ENCODE measurements at places on chromosomes 6 and 20. TPM values are rescaled to one million over a fixed set of nuclear protein-coding genes. Genes with fewer than 3 reads are reported as not detected.
A peak's percentile ranks its signal among the peaks of the same experiment; 100 is the strongest.

DNA sequence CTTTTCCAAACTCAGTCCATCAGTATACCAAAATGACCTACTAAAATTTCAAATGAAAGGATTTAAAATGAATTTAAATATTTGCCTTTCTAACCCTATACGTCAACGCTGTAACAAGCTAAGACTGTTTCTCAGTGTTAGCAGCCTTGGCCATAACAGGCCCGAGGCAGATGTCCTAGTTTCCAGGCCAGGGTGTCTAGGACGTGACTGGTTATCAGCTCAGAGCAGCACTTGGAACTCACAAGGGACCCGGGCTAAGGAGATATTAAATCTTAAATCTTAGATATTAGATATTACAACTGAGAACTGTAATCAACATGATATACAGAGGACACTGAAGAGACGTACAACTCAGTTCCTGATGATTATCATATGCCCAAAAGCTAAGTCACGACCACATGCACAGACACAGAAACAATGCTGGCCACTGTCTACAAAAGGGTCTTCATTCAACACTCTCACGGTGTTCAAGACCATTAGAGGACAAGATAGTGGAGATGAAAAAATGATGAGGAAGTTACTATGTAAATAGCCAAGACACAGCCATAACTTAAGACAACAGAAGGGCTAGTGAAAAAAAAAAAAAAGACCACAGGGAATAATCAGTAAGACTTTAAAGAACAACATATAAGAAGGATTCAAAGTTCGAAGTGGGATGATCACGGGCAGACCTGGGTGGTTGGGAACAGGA lies at the start of gene CLDN20:
CLDN20 (plus strand) TSS at position 641 of the 691 bp plus-strand sequence. CDS start 11,707 bp downstream, outside the sequence.
- no peak for DNase-seq

GRCh38 chr20:8951164-8951563 lies 117.7 kb upstream of the PLCB4 start:
- no peak for DNase-seq

GRCh38 chr6:31400467-31401289 lies 2.7 kb upstream of the MICA start:
- DNase-seq, result peak; percentile 74

- no peak for DNase-seq
Measured at GRCh38 chr6:11384531-11385309, 152.3 kb upstream of the NEDD9 start.

The BMP7 gene
- not detected for polyA plus RNA-seq

The ADGRF1 gene
- 51.5 TPM for polyA plus RNA-seq

GRCh38 chr20:38405132-38405531 lies 30.0 kb downstream of the SNHG17 start:
- no peak for DNase-seq

The EYA4 gene
- not detected for polyA plus RNA-seq

GRCh38 chr6:163439997-163440396 lies 25.5 kb downstream of the QKI start:
- no peak for DNase-seq

DNA sequence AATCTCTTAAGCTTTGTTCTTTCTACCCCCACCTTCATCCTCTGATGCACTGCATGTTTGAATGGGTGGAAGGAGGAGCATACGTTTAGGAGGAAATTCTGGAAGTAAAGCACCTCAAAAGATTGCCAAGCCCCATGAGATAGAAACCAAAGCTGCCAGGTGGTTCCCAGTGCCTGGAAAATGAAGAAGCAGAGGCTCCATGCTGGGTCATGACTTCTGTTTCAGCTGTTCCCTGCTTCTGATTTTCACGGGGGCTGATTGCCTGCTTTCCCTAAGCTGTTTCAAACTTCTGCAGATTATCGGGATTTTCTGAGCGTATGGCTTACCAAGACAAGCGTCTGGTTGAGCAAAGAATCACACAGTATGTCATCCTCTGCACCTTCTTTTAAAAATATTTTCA lies 87.5 kb upstream of the SYNDIG1 start:
- DNase-seq, result no peak

- DNase-seq, result no peak
Measured at GRCh38 chr6:90093558-90094073, 199.3 kb downstream of the GJA10 start.

GRCh38 chr6:43428112-43428570 lies 800 bp downstream of the ABCC10 start:
- no peak for DNase-seq

- peak; percentile 85 for DNase-seq
Measured at GRCh38 chr6:71466362-71466761, 177.8 kb downstream of the OGFRL1 start.

The ATP9A gene
- polyA plus RNA-seq, result 2.2 TPM

The MOG gene
- not detected for polyA plus RNA-seq

DNA sequence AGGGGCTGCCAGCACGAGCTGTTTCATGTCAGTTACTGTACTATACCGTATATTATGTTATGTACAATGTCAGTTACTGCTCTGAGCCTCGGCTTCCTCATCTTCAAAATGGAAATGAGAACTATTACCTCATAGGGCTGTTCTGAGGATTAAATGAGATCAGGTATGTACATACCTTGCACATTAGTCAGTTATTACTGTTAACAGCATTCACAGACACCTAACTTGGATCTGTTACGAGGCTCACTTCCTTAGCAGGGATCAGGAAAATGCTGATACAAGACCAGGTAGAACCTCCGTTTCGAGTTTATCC lies 69.7 kb upstream of the TBC1D7 start:
- peak; percentile 57 for DNase-seq

The SGK2 gene
- not detected for polyA plus RNA-seq

GRCh38 chr6:134774201-134774638 lies 175.7 kb downstream of the ALDH8A1 start:
- peak; percentile 81 for DNase-seq

- no peak for DNase-seq
Measured at GRCh38 chr6:13413900-13414555, 73.4 kb downstream of the GFOD1 start.

DNA sequence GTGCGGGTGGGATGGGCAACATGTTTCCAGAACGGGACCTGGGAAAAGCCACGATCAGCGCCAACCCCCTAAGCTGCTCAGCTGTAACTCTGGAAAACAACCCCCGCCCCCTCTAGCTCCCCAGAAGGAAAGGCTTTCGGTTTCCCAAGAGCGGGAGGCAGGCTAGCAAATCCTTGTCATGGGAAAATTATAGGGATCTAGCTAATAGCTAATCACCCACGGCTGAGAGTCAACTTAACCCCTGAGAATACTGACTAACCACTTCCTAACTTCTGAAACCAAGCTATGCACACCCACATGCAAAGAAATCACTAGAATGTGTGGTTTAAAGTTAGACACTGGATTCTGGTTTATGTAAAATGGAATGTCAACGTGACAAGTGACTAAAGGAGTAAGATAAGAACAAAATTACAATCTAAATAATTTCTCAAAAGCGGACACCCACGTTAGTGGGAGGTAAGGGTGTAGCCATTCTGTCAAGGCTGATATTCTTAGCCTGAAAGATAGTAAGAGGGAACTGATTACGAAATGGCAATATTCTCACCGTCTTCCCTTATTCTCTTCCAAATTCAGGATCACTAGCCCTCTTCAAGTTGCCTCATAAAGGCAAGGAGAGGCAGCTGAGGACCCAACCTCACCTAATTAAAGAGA lies 20.1 kb downstream of the JAG1 start:
- no peak for DNase-seq

The EPM2A gene
- polyA plus RNA-seq, result 2.8 TPM

GRCh38 chr6:27668442-27669294 lies 195.8 kb upstream of the ZNF184 start:
- peak; percentile 88 for DNase-seq

GRCh38 chr6:36791085-36791484 lies 48.2 kb downstream of the CPNE5 start:
- no peak for DNase-seq

DNA sequence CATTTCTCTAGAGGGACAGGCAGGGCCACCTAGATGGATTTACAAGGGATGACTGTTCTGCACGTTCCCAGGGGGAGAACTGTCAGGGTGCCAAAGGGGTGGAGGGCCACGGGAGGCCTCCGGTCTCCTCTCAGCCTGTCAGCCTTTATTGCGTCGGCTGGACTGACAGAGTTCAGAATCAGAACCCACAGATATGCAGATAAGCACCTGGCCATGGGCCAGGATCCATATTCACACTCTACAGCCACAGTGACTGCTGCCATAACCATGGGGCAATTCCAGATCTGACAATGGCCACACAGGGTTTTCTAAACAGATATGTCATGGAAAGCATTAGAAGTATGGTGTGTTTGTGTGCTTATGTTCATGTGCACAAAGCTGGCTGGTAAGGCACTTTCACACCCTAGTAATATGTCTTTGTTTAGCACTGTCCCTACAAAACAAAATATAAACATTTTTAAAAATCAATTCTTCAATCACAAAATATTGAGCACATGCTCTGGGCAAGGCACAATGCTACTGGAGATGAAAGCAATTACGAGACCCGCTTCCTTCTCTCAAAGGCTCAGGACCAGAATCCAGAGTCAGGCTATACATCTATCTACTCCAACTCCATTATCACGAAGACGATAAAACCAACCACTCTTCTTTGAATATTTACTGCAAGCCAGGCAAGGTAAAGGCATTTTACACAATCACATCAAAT lies 29.1 kb downstream of the TRAM2 start:
- no peak for DNase-seq

The SIRPD gene
- polyA plus RNA-seq, result not detected

DNA sequence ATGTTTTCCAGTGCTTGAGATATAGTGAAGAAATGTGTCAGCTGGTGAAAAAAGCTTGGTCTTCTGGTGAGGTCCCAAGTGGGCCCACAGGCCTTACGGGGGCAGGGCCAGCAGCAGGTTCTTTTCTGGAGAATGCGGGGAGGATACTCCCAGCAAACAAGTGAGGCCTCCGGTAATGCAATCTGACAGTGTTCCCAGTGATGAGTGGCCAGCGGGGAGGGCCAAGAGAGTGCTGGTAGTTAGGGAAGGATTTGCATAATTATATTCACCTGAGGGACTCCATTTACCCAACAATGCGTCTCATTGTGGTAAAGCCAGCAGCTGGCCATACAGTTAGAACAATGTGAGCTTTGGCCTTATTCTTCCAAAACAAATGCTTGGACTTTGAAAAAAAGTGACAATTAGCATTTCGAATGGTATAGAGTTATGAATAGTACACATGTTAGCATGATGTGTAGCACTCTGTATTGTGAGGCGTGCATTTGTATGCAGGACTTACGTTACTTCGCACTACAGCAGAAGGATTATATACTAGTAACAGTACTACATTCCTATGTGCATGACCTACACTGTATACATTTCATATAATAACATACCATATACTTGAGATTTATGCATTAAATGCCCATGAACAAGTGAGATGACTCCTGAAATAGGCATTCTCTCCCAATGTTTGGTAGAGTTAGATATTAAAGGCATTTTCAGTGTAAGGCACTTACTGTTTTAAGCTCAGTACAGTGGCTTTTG lies 69.8 kb downstream of the MYB start:
- DNase-seq, result no peak

DNA sequence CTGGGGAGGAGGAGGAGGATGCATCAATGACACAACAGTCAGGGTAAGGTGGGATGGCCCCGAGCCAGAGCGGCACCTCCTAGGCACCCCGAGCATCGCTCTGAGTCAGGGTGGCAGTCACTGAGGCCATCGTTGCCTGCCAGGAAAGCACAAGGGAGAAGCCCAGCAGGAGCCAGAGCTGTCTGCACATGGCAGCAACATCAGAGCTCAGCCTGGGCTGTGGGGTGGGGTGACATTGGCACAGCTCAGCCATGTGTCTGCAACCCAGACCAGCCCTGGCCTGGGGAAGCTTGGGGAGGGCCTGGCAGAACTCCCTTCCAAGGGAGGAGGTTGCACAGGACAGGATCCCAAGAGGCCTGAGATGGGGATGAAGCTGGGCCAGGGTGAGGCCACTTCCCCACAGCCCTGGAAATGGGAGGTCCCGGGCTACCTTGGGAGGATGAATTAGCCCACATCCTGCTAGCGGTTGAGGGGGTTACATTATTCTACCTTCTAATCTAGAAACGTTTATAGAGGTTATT lies 255.6 kb downstream of the MAFB start:
- DNase-seq, result no peak

DNA sequence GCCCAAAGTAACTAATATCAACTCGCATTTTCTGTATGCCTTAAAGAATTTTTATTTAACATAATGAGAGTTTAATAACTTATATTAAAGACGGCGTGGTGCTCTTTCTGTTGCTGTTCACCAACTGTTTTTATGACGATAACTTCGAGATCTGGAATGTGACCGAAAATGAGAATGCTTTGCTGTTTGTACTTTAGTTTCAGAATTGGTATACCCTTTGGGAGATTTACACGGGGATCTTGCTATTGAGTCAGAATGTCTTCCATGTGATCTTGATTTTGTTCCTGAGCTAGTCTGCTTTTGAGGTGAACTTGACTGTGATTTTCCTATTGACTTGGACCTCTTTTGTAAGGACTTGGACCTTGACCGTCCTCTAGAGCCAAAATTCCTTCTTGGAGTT lies 17.9 kb downstream of the PNRC1 start:
- DNase-seq, result no peak

The C6orf132 gene
- 9.5 TPM for polyA plus RNA-seq

DNA sequence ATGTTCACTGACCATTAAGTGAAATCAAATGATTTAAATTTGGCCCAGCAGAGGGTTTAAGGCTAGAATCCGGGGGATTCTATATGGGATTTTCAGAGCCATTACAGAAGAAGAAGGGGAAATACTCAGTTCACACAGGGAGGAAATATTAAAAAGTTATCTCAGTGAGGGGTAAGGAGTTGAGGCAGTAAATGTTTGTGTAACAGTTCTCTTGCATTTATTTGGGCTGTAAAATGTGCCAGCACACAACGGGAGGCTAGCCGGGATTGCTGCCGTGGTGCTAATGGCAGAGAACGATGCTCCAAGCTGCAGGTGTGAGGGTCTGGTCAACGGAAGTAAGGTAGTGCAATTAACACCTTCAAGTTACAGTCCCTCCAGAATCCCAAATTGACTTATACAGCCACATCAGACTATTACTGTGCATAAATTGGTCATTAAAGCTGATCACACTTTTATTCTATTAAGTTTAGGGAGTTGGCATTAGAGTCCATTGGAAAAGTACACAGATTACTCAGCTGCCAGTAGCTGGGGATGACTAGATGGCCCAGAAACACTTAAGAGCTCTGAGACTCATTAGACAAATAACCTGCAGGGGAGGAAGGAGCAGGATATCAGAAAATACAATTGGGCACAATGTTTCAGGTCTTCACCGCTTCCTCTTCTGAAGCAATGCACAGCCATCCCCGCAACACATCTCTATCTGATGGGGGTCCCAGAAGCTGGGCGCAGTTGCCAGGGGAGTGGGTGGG lies 31.3 kb downstream of the PPP1R3G start:
- peak; percentile 5 for DNase-seq

- DNase-seq, result no peak
Measured at GRCh38 chr6:42454428-42454791, 2.7 kb upstream of the TRERF1 start.

The GPR63 gene
- polyA plus RNA-seq, result 1.3 TPM

- no peak for DNase-seq
Measured at GRCh38 chr6:146339716-146340115, 203.9 kb upstream of the RAB32 start.

GRCh38 chr20:36836591-36837269 lies 39.2 kb upstream of the TLDC2 start:
- DNase-seq, result no peak

The LCA5 gene
- 0.63 TPM for polyA plus RNA-seq

The RBPJL gene
- not detected for polyA plus RNA-seq

Data from mammary epithelial cell (primary cell).